ENCODE measurements at places on chromosomes 4 and X. TPM values are rescaled to one million over a fixed set of nuclear protein-coding genes. Genes with fewer than 3 reads are reported as not detected.

GRCh38 chr4:78876568-78877320 is 62.5 kb downstream of the PAQR3 start:
- H3K4me3 ChIP-seq, result no peak overlapping the region
- no peak for DNase-seq
- no peak overlapping the region for H3K27ac ChIP-seq
- H3K36me3 ChIP-seq, result peaks cover 60% of the 10 kb centered on the region
- no peaks in the 10 kb centered on the region for H3K4me1 ChIP-seq
- no peaks in the 10 kb centered on the region for H3K27me3 ChIP-seq

DNA sequence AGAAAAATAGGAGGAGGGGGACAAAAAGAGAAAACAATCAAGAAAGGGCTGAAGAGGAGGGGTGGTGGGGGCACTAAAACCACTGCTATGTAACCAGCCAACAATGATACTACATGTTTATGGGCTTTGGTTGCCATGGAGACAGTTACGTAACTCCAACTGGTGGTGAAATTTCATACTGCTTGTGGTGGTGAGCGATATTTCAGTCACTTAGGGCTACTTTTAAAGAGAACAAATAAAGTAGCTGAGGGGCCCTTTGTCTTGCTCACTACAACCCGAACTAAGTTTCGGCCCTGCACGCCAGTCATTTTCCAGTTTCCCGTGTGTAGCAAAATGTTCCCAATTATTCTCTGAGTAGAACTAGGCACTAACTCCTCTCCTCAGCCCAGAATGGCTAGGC is 275.2 kb upstream of the EDA2R start:
- H3K27me3 ChIP-seq, result no peaks in the 10 kb centered on the region
- no peak for DNase-seq
- H3K36me3 ChIP-seq, result no peaks in the 10 kb centered on the region
- no peak overlapping the region for H3K27ac ChIP-seq

The MAGEA2B gene
- not detected for total RNA-seq

The CPE gene
- 64.5 TPM for total RNA-seq

The PIR gene
- total RNA-seq, result 14.5 TPM
